DMS 273 treated with DMSO at 0.1 percent for 48 hours (cell line): ENCODE measurements at places on chromosomes 5 and 9.

DNA sequence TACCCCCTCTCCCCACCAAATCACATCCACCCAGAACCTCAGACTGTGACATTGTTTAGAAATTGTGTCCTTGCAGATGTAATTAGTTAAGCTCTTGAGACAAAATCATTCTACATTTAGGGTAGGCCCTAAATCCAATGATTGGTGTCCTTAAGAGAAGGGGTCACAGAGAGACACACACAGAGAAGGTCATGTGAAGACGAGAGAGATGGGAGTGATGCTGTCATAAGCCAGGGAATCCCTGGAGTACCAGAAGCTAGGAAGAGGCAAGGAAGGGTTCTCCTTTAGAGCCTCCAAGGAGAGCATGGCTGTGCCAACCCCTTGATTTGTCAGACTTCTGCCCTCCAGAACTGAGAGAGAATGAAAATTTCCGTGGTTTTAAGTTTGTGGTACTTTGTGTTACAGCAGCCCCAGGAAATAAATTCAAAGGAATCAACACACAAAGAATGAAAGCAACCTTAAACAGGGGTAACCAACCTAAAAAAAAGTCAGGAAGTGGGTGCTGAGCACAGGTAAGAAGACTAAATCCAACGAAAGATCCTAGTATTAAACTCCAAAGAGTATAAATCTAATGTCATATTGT, 33.6 kb downstream of the TIMD4 start:
- no peak for DNase-seq

DNA sequence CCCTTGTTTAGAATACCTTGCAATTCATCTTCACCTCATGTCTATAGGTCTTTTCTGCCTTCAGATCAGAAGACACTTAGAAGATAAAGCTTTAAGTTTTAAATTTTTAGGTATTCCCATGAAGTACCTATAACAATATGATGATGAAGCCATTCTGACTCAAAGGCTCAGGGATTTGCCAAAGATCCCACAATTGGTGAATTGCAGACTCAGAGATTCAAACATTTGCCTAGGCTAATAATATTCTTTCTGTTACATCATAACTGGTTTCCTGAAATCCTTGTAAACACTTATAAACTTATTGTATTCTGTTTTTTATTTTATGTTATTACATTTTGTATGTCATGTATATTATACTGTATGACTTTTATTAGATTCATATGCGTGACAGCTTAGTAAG, 62.8 kb upstream of the ZFAND5 start:
- DNase-seq: no peak

DNA sequence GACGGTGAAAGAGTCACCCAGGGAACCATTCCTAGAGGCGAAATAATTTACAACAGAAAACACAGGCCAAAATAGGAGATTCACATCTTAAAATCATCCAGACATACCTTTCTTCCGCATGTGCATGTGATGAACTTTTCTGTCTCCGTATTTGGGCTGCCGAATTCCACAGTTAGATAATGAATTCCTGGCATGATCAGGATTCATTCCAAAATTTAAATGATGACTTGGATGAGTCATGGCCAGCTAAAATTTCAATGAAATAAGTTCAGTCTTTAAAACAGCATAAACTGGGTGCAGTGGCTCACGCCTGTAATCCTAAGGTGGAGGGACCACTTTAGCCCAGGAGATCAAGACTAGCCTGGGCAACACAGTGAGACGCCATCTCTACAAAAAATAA, 82.7 kb downstream of the DROSHA start:
- no peak for DNase-seq

- no peak for DNase-seq
Measured at GRCh38 chr9:124559871-124560270, 52.7 kb upstream of the NR5A1 start.

DNA sequence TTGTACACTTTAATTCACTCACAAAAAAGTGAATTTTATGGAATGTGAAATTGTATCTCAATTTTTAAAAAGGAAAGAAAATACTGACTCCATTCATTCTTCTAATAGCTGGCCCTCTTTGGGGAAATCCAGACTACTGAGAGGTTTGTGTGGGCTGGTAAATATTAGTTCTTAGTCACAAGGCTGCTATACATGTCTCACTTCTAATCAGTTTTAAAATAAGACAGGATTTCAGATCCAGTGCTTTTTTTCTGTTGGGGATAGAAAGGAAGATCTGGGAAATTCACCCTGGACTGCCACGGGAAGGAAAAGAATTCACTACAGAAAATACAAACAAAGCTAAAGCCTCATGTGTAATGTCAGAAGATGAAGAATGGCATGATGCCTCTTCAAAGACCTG, 32.7 kb upstream of the ADAMTSL1 start:
- no peak for DNase-seq

- DNase-seq: no peak
Measured at GRCh38 chr5:3597167-3598007, 1.8 kb downstream of the IRX1 start.

DNA sequence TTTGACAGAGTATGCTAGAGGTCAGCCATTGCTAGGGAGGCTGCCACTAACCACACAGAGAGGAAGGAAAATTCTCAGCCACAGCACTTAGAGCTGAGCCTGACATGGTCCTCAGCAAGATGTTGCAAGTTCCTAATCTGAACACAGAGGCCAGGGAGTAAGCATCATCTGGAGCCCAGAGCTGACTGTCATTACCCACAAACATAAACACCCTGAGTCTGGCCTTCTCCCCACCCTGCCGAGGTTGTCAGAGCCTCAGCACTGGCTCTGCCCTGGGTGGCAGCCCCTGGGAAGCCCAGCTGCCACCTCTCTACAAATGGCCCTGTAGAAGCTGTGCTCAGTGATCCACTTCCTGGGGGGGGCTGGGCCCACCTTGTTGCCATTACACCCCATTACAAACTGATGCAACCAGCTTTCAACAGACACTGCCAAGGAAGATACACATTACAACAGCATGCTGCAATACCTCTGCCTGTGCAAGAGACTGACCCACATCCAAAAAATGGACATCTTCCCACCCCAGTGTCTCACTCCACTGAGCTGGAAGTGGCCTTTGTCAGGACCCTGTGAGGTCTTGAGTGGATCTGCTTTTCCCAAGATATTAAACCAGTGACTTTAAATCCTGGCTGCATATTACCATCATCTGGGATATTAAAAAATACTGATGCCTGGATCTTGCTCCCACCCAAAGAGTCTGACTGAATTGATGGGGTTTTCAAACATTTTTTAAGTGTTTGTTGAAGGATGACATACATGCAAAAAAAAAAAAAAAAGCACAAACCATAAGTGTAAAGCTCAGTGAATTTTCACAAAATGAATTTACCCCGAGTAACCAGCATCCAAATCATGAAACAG, 33.0 kb downstream of the IRF1 start:
- no peak for DNase-seq

GRCh38 chr5:160379511-160379910, 9.1 kb upstream of the C1QTNF2 start:
- DNase-seq: no peak

DNA sequence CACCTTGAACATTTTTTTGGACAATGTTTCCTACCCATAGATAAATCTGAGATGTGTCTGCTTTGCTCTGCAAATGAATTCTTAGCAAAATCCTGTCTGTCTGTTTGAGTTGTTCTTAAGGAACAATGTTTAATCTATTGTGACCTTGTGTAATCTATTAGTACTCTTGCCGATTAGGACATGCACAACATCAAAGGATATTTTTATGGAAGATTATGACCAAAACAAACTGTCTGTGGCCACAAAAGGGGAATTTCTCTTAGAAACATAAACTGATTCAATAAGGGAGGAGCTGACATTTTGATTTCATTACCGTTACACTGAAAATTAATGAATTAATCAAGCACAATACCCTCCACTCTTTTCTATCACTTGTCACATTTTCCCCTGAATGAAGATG, 323.0 kb upstream of the PRR16 start:
- no peak for DNase-seq

DNA sequence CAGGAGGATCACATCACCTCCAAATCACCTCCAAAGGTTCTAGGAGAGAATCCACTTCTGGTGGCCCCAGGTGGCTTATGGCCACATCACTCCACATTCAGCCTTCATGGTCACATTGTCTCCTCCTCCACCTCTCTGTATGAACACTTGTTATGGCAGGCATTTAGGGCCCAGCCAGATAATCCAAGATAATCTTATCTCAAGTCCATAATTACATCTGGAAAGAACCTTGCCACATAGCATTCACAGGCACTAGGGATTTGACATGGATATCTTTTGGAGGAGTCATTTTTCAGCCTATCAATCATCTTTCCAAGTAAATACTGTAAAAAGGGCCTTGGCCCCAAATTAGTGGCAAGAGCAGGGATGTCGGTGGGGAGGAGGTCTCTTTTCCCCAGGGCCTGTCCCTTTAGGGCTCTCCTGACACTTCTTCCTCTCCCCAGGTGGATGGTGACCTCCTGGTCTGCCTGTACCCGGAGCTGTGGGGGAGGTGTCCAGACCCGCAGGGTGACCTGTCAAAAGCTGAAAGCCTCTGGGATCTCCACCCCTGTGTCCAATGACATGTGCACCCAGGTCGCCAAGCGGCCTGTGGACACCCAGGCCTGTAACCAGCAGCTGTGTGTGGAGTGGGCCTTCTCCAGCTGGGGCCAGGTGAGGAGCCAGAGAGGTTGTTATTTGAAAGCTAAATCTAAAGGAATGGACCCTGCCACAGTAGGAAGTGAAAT, 140.9 kb downstream of the SAXO1 start:
- no peak for DNase-seq

DNA sequence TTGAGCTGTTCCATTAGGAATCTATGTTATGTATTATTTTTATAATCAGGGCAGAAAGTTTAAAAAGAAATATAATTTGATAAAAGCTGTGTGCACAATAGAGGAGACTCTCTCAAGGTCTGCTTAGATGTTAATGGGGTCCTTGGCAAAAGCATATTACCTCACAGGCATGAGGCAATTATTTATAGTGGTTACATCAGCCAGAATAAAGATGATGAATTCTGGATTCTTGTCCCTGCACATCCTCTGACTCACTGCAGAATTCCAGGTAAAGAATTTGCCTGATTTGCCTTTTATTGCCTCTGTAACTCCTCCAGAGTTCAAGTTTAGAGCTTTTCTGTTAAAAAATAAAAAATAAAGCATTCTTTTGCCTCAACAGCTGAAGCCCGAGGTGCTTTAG, 253.6 kb downstream of the MAST4 start:
- no peak for DNase-seq

GRCh38 chr9:69987457-69987856, 56.2 kb upstream of the MAMDC2 start:
- DNase-seq: no peak

- DNase-seq: no peak
Measured at GRCh38 chr5:127186657-127187056, 103.9 kb upstream of the MEGF10 start.

GRCh38 chr5:179160584-179160983, 100.4 kb downstream of the ZNF354C start:
- no peak for DNase-seq

DNA sequence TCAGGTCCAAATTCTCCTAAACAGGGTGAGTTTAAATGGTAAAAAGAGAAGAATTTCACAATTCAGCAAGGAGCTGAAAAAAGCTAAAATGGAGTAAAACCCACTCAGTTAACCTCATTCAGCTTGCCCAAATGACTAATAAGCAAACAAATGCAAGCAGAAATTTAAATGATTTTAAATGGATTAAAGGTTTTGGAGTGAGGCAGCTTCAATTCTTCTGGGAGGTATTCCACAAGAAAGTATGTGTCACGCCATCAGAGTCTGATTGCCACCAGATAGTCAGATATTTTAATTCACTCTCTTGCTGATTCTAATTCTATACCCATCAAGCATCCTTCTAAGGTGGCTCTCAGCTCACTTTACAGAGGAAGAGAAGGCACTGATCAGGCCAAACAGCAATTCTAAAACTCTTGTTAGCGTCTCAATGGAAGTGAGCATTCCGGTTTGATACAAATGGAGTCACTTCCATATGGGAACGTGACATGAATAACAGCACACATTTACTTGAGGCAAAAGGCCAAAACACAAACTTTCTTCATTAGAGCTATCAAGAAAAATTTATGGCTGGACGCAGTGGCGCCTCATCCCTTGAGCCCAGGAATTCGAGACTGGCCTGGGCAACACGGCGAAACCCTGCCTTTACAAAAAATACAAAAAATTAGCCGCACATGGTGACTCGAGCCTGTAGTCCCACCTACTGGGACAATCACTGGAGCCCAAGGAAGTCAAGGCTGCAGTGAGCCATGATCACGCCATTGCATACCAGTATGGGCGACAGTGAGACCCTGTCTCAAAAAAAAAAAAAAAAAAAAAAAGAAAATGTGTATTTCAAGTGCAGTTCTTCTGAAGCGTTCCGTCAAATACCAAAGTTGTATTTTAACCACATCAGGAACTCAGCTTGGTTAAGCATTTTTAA, 2.0 kb downstream of the CLK4 start:
- DNase-seq: no peak
